Neuronal stem cell (in vitro differentiated cells): ENCODE measurements at places on chromosomes 2 and 18.

DNA sequence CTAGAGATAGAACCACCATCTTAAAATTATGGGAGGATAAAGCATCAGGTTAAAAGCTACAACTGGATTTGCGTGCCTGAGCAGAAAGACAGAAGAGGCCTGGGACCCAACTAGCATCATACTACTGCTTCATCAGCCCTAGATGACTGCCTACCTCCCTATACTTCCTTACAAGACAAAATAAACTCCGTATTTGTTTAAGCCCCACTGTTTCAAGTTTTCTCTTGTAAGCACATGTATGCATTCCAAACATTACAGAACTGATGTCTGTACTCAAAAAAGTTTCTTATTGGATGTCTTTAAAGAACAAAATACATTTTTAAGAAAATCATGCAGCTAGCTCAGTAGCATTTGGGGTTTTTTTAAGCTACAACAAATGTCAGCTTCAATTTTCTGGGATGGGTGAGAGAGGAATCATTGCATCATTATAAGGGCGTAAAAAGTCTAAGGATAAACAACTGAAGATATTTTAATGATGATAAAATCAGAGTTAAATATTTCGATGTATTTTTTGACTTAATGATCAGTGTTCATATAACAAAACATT is 213.1 kb downstream of the EXOC6B start:
- H3K27me3 ChIP-seq: no peaks in the 10 kb centered on the region
- DNase-seq: no peak
- no peak overlapping the region for H3K4me3 ChIP-seq
- no peaks in the 10 kb centered on the region for H3K4me1 ChIP-seq
- no peaks in the 10 kb centered on the region for H3K36me3 ChIP-seq
- H3K27ac ChIP-seq: no peak overlapping the region

DNA sequence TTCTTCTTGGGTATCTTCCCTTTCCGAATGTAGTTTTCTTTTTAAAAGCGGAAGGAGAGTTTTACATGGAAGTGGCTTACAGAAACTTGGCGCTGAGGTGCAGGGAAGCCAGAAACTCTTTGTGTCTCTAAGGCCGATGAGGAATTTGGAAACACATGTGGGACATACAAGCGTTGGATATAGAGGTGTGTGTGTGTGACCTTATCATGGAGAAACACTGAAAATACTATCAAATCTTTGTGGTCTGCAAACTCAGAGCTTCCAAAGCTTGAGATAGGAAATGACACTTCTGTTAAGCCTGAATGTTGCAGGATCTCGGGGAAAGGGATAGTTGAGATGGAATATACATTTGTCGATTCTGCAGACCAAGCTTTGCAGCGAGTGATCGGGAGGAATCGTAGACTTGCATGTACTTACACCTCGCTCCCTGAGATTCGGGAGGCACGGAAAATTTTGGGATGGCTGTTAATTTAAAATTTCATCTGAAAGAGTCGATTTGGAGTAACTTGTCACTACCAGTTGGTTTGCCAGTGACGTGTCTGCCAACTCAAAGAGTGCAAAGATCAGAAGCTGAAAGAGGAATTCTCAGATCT is 1.0 kb downstream of the NAB1 start:
- DNase-seq: peak; percentile 14
- H3K27me3 ChIP-seq: no peaks in the 10 kb centered on the region
- H3K4me3 ChIP-seq: peak overlapping the region; percentile 88
- H3K27ac ChIP-seq: no peak overlapping the region

- no peaks in the 10 kb centered on the region for H3K4me1 ChIP-seq
- no peaks in the 10 kb centered on the region for H3K27me3 ChIP-seq
- H3K4me3 ChIP-seq: no peak overlapping the region
- DNase-seq: no peak
Measured at GRCh38 chr2:230739961-230740360, 27.3 kb downstream of the CAB39 start.

- H3K27ac ChIP-seq: no peak overlapping the region
- H3K4me1 ChIP-seq: no peaks in the 10 kb centered on the region
- no peaks in the 10 kb centered on the region for H3K27me3 ChIP-seq
- no peak for DNase-seq
Measured at GRCh38 chr2:224333726-224334482, 68.0 kb downstream of the FAM124B start.

DNA sequence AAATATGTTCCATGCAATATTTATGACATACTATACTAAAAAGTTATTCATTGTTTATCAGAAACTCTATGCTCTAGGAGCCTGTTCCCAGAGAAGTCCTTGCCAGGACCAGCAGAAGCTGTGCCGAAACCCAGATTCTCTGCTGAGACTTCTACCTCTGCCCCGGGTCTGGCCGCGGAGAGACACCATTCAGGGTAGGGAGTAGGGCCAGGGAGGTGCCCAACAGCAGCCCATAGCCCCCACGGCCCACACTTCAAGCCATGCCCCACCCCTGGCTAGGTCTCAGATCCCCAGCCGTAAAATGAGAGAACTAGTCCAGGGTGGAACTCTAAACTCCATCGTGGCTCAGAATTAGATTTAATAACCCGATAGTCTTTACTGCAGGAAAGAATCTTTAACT is 102.9 kb downstream of the ZFP36L2 start:
- no peaks in the 10 kb centered on the region for H3K27me3 ChIP-seq
- DNase-seq: no peak
- H3K36me3 ChIP-seq: no peaks in the 10 kb centered on the region
- H3K27ac ChIP-seq: no peak overlapping the region
- H3K4me1 ChIP-seq: peaks cover 8% of the 10 kb centered on the region
- no peak overlapping the region for H3K4me3 ChIP-seq

DNA sequence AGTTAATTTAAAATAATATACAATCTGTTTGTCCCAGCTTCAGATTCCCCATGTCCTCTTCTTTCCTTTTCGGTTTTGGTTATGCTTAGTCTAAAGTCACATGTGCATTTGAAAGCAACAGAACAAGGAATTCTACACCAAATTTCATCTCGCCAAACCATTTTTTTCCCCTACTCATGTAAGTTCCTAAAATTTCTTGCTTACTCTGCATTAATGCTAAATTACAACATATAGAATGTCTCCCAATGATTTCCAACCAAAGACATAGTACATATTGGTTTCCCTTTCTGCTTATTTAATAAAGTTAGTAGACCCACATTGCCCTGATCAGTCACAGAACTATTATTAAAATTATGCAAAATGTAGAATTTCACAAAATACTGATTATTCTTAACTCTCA is 212.3 kb downstream of the ARHGAP15 start:
- DNase-seq: no peak
- no peak overlapping the region for H3K4me3 ChIP-seq
- no peaks in the 10 kb centered on the region for H3K36me3 ChIP-seq
- no peak overlapping the region for H3K27ac ChIP-seq
- H3K4me1 ChIP-seq: no peaks in the 10 kb centered on the region

GRCh38 chr2:218476676-218477075 is 57.8 kb downstream of the VIL1 start:
- H3K27me3 ChIP-seq: no peaks in the 10 kb centered on the region
- no peaks in the 10 kb centered on the region for H3K4me1 ChIP-seq
- H3K27ac ChIP-seq: no peak overlapping the region
- H3K4me3 ChIP-seq: no peak overlapping the region

GRCh38 chr2:213251618-213252017 is 32.6 kb upstream of the SPAG16 start:
- H3K4me1 ChIP-seq: peaks cover 2% of the 10 kb centered on the region
- no peak overlapping the region for H3K4me3 ChIP-seq
- H3K27me3 ChIP-seq: no peaks in the 10 kb centered on the region
- no peaks in the 10 kb centered on the region for H3K36me3 ChIP-seq
- H3K27ac ChIP-seq: no peak overlapping the region
- peak; percentile 69 for DNase-seq

- no peak overlapping the region for H3K4me3 ChIP-seq
- H3K36me3 ChIP-seq: peaks cover 2% of the 10 kb centered on the region
- H3K27ac ChIP-seq: no peak overlapping the region
Measured at GRCh38 chr2:95265182-95265581, 9.1 kb upstream of the PROM2 start.

DNA sequence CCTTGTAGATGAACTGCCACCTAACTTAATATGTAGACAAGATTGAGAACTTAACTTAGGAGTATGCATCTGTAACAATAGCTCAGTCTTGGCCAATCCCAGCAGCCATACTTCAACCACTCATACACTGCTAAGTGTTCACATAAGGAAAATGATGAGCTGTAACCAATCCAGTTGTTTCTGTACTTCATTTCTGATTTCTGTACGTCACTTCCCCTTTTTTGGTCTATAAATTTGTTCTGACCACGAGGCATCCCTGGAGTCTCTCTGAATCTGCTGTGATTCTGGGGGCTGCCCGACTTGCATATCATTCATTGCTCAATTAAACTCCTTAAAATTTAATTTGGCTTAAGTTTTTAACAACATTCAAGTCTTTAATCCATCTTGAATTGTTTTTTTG is 6.4 kb downstream of the SH3YL1 start:
- H3K27me3 ChIP-seq: no peaks in the 10 kb centered on the region
- no peaks in the 10 kb centered on the region for H3K4me1 ChIP-seq
- no peak for DNase-seq
- no peaks in the 10 kb centered on the region for H3K36me3 ChIP-seq
- no peak overlapping the region for H3K27ac ChIP-seq
